ENCODE measurements at places on chromosomes 11 and 22.

DNA sequence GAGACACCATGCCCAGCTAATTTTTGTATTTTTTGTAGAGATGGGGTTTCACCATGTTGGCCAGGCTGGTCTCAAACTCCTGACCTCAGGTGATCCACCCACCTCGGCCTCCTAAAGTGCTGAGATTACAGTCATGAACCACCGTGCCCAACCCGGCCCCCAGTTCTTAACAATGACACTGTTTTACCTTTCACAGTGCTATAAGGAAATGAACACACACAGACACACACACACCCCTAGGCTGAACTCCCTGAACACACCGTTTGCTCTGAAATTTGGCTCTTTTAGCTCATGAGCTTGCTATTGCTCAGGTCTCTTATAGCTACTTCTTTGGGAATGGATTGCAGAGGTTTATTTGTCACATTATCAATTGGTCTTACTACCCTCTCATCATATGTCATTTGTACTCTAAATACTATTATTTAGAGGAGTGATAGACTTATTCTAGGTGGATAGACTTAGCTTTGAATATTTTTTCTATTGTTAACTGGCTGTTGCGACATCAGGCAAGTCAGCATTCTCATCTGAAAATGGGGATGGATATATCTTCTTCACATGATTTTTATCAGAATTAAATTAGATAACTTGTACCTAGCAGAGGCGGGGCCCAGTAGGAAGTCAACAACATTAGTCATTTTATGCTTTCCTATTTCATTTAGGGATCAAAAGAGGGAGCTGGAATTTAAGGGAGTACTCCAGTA, 2.1 kb downstream of the LYVE1 start:
- DNase-seq, result no peak

DNA sequence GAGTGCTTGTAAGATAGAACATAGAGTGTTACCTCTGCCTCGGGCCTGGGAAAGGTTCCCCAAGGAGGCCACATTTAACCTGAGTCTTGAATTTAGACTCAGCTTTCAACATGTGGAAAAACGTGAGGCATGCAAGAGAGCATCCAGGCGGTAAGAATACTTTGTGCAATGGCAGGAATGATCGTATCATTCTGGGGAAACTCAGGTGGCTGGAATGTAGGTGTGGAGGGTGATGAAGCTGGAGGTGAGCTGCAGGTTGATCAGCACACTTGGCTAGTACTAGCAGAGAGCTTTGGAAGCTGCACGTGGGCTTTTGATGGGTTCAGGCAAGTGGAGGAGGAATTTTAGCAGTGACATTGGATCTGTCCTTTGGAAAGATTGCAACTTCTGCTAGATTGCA, 270.3 kb upstream of the RAG2 start:
- DNase-seq, result no peak

- DNase-seq, result no peak
These were observed 52.7 kb upstream of the BARX2 start for GRCh38 chr11:129322941-129323340.

DNA sequence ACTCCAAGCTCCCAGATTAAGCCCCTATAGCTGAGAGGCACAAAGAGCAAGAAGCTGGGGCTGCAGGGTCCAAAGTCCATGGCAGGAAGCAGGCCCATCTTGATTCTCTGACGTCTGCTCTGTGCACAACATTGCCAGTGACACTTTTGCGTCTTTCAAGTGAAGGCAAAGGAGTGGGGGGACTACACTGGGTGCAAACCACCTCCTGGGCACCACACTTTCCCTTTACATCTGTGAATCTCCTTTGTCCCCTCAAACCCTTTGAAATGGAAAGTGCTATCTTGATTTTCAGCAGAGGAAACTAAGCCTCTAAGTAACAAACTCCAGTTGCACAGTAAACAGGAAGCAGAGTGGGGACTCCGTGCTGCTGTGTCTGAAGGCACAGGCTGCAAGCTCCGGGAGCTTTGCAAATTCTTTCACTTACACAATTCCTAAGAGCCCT, 428.0 kb downstream of the LARGE1 start:
- no peak for DNase-seq

DNA sequence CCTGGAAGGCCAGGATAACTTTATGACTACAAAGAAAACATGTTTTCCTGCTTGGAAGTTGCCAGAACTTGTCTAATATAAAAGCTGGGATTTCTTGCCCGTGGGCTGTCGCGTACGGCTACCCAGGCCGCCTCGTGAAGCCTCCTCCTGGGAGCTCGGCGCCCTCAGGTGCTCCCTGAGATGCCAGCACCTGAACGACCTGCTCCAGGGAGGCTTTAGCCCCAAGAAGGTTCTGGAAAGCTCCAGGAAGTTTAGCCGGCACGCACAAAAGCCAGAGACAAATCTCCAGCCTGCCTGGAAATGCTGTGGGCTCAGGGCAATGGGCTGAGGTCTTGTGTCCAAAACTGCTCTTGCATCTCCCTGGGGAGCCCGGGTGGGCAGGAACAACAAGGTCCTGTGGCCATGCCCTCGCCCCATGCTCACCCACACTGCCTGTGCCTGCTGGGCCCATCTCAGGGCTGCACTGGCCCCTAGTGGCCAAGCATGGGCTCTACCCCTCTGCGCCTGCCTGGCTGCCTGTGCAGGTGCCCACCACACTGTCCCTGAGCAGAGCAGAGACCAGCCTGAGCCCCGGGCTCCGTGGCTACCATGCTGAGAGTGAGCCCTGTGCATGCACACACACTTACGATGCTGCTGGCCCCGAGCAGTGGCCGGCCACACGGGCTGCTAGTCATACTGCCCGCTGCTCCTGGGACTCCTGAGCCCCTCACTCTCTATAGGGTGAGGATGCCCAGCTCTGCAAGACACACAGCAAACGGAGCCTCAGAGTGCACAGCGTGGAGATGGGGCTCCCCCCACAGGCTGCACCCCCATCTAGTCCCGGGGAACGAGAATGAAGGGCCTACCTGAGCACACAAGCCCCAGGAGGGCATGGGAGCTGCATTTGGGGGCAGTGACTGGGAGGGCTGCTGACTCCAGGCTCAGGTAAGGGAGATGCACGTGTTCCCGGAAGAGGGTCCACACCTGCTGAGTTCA, 4.9 kb upstream of the CELSR1 start:
- DNase-seq, result peak; percentile 50

DNA sequence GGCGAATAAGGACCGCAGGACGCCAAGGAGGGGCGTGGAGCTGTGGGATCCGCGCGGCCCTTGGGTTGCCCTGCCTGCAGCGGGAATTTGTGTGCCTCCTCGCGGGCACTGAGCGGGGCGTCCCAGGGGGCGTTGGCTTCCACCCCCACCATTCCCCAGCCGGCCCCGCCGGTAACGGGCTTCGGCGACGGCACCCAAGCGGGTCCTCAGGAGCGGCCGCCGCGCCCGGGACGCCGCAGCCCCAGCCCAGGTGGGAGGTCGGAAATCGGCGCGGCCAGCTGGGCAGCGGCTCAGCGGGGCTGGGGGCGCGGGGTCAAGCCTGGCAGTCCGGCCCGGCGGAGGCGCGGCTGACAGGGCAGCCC, 320 bp downstream of the CLTCL1 start:
- DNase-seq, result no peak

DNA sequence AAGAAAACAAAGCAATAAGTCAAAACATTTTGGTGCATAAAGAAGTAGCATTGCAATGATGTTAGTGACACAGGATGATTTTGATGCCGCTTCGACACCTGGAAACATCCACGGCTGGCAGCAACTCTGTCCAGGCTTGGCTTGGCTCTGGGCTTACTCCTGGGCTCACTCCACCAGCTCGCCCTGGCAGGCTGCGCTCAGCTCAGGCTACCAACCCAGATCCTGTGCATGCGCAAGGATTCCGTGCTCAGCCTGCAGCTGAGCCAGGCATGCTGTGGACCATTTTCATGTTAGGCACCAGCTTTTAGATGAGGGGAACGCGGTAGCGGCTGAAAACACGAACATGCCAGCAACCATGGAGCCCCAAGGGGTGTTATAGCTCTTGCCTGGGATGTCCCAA, 66.0 kb downstream of the SLC25A17 start:
- no peak for DNase-seq

DNA sequence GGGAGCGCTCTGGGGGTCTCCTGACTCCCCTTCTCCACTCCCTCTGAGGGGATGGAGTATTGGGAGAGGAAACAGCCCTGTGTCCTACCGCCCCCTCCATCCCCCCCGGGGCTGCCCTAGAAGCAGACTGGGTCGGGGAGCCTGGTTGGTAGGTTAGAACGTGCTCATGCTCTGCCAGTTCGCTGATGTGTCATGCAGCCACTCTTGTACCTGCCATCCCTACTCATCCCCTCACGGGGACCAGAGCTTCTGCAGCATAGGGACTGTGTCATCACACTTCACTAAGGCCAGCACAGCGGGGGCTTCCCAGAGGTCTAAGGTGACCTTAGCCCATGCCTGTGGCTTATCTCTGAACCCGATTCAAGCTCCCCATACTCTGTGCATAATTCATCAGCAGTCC, 4.7 kb downstream of the KCNJ1 start:
- no peak for DNase-seq

GRCh38 chr11:123760894-123761293, 6.6 kb upstream of the OR6X1 start:
- no peak for DNase-seq

GRCh38 chr11:117792992-117793391, 4.0 kb downstream of the DSCAML1 start:
- DNase-seq, result no peak

- peak; percentile 72 for DNase-seq
These were observed 56.6 kb downstream of the ARHGEF12 start for GRCh38 chr11:120392793-120393192.

DNA sequence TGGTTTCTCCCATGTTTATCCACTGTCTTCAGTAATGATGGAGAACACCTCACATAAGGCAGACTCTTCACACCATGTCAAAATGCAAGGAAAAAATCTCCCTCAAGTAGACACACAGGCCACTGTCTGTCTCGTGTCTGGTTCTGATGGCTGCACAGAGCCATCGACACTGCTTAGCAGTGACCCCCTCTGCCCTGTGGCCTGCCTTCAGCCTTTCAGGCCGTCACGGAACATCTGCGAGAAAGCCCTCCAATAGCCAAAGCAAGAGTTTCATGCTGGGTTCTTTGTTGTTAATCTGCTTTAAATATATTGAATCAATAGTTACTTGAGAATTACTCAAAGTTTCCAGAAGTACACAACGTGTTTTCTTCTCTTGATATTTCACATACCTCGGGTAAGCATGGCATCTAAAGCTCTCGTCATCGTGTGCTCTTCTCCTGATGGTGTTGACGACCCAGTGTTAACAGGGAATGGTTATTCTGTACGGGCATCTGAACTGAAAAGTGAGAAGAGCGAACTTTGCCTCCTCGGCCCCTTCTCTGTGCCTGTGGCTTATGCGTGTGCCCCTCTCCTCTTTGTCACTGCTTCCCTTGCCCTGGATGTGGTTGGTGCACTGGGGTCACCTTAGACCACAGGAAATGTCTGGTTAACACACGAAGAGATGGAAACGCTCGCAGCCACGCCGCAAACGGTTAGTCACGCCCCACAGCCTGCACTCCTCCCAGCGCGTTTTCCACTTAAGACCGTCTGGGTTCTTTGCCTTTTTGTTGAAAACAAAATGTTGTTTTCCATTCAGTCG, 33.4 kb upstream of the CTTN start:
- no peak for DNase-seq
